ENCODE measurements at places on chromosomes 2 and 18. TPM values are rescaled to one million over a fixed set of nuclear protein-coding genes. Genes with fewer than 3 reads are reported as not detected.

DNA sequence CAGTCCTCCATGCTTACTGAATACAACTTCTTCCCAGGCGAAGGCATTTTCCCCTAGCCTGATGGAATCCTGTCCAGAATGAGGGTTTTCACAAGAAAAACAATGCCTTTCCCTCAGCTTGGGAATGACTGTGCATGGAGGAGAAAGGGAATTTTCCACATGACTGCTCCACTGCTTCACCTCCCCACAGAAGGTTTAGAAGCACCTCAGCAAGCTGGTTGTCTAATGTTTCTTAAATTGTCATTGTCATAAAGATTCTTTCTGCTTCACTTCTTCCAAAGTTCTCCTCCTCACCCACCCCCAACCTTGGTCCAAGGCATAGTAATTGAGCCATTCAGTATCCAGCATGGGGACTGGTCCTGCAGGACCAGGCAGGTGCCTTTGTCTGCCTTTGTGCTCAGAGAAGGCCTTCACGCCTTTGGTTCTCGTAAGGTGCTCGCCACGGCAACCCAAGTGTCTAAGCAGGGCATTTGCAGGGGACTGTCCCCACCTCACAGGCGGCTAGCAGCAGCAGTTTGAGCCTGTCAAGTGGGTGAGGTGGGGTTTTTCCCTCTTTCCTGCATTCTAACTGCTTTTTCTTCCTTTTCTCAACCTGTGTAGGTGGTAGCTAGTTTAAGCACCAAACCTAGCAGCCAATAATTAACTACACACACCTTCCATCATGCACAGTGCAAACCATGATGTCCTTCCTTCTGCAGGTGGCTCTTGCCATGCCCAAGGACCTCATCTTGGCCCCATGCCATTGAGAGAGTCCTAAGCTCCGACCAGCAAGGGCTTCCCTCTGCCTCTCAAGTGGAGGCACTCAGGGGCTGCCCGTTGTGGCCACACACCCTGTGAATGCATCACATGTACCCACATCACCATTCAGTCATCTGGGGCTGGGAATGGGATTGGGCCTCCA, 65.7 kb upstream of the BCL2L11 start:
- no peak for DNase-seq

DNA sequence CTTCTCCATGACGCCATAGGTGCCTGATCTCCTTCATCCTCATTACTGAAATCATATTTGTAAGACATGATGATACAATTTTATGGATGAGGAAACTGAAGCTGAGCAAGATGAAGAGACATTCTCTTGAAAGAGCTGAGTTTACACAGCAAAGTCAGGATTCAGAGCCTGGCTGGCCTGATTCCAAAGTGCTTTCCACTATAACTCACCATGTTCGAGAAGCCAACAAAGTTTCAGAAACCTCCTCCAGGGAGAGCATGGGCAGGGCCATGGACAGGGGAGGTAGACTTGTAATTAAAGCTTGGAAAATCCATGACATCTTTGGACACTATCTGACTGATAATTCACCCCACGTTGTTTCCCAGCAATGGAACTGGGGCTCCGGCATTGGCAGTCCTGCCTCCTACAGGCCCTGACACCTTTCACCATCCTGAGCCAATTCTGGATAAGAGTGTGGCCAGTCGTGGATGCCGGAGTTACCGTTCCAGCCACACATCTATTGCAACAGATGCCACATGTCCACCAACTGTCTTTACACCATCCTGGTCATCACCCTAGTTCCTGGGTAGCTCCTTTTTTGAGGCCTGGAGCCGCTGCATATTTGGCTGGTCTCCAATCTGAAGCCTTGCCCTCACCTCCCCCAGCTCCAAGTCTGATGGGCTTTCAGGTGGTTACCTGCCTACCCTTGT, 85.0 kb upstream of the PPP1CB start:
- DNase-seq: no peak

DNA sequence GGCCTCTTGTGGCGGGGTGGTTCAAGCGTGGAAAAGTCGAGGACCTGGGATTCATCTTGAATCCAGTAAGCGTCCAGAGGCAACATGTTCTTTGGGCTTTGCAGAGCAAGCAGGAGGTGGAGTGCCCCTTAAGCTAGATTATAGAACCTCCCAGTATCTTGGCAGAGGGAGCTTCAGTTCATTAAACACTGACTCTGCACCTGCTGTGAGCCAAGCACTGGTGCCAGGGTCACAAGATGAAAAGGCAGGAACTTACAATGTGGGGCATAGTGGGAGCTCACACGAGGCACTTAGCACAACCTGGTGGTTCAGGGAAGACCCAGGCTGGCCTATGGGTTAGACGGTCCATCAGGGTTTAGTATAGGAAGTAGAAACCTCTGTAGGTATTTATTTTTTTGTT, 7.4 kb upstream of the FZD5 start:
- DNase-seq: no peak

DNA sequence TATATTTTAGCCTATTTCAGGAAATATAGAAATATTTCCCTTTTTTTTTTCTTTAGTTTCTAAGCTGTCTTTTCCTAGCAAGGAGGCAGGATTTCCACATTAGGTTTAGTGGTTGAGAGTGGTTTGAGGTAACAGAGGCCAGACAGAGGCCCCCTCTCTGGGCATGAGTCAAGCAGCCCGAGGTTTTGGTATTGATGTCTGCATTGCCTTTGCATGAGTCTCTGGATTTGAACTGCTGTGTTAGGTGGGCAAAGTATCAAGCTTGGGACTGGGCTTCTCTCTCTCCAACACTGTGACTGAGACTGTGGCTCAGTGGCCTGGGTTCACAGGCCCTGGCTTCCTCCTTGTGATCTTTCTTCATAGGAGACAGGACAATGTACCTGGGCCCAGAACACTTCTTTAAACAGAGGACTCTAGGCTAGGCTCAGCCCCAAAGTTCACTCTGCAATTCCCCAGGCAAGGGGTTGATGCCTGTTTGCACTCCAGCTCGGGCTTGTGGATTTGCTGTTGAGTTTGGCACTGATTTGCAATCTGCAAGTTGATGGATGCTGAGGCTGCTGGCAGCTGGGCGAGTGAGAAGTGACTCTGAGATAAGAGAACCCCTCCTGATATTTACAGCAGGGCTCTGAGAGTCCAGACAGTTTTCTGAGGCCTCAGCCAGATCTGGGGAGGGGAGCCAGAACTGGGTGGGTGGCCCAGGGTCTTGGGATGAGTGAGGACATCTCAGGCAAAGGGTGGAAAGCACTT, 271.2 kb downstream of the EN1 start:
- no peak for DNase-seq

GRCh38 chr2:165772183-165772582, 21.9 kb downstream of the GALNT3 start:
- DNase-seq: no peak

NMS gene
- total RNA-seq: not detected

FLACC1 gene
- 1.5 TPM for total RNA-seq

DNA sequence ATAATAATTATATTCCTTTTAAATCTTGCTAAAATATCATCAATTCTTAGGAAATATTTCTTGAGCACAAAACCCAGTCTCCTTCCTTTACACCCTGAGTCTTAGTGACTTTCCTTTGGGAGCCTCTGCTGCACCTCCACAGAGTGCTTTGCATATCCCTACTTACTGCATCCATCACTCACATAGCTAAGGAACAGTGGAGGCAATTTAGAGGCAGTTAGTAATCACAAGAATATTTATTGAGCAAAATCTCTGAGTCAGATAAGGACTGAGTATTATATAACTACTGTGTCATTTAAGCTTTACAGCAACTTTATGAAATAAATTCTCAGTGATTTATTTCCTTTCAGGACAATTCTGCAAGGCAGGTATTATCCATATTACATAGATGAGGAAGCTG, 327.7 kb downstream of the TMX3 start:
- no peak for DNase-seq

REG3A gene
- total RNA-seq: not detected

- no peak for DNase-seq
These were observed 8.2 kb downstream of the KCTD1 start for GRCh38 chr18:26540043-26540628.

SLC4A5 gene
- total RNA-seq: not detected

NAT8 gene
- not detected for total RNA-seq

IL18RAP gene
- total RNA-seq: not detected
